Stomach (tissue), 19 donors: ENCODE measurements at places on chromosomes 1 and 21. TPM values are rescaled to one million over a fixed set of nuclear protein-coding genes. Genes with fewer than 3 reads are reported as not detected.

Gene PCAT6
- total RNA-seq: not detected

Gene ITLN2
- total RNA-seq: 4.2 TPM

DNA sequence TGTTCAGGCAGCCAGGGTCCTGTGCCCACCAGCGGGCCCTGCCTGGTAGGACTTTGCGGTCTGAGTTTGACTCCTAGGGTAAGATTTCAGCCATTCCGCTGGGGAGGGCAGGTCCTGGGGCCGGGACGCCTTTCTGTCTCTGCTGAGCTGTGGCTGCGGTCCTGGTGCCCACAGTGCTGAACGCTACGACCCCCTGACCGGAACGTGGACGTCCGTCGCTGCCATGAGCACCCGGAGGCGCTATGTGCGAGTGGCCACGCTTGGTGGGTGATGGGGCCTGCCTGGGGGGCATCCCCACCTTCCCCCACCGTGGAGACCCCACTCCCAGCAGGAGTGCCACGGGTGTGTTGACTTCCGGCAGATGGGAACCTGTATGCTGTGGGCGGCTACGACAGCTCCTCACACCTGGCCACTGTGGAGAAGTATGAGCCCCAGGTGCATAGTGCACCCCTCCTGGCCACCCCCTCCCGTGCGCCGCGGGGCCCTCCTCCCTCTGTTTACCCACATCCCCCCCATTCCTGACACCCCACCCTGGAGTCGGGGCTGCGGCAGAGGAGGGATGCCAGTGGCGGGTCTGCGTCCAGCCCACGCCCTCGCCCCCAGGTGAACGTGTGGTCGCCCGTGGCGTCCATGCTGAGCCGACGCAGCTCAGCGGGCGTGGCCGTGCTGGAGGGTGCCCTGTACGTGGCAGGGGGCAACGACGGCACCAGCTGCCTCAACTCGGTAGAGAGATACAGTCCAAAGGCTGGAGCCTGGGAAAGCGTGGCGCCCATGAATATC, 2.3 kb upstream of the PLEKHN1 start:
- no peak for DNase-seq

- peak; percentile 39 for DNase-seq
These were observed 382 bp downstream of the TRMT1L start for GRCh38 chr1:185156288-185156853.

- DNase-seq: peak; percentile 28
These were observed 30.3 kb downstream of the PTPRC start for GRCh38 chr1:198669023-198669698.

Gene PADI2
- total RNA-seq: 3.7 TPM

Gene NHLH1
- not detected for total RNA-seq

DNA sequence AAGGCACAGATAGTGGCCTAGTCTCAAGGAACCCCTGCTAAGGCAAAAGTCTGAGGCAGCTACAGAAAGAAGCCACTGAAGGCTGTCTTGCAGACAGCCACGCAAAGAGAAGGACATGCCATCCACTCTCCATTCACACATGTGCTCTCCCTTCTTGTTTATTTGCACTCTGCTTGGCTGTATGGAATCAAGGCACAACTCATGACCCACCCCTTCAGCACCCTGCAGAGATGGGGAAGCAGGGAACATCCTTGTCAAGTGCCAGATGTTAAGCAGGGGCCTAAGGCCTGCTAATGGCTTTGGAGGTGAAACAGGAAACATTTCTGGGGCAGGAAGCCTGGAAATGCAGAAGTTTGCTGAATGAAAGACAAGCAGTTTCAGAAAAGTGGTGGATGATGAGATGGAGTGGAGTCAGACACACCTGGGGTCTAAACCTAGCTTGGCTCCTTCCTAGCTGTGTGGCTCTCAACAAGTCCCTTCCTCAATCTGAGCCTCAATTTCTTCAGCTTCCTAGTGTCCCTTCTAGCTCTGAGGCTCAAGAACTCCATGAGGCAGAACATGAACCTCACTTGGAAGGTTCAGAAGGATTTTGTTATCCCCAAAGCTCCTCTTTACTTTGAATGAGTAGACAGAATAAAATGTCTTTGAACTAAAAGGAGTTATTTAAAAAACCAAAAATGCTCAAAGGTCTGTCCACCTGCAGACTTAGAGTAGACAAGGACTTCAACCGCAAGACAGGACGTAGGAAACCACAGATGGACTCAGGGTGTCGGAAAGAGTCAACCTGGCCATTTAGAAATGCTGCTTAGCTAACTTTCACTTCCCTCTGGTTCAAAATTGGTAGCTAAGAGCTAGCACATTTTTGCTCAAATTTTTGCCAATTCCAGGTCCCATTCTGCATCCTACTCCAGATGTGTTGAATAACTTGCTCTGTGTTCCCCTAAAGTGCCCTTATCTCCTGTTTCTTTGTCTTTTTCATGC, 283.1 kb downstream of the PLPP3 start:
- no peak for DNase-seq

GRCh38 chr1:3466366-3467075, 12.1 kb downstream of the ARHGEF16 start:
- DNase-seq: no peak

GRCh38 chr1:159897962-159898361, 2.0 kb downstream of the CFAP45 start:
- no peak for DNase-seq

Gene OPRD1
- not detected for total RNA-seq

- DNase-seq: no peak
These were observed 51.5 kb upstream of the LRIF1 start for GRCh38 chr1:111015222-111015621.

GRCh38 chr1:116521186-116521585, 49.6 kb downstream of the CD58 start:
- DNase-seq: no peak

Gene ESRRG
- total RNA-seq: 0.29 TPM

Gene SRGAP2B
- 18.3 TPM for total RNA-seq

Gene TAL1
- 4.5 TPM for total RNA-seq

DNA sequence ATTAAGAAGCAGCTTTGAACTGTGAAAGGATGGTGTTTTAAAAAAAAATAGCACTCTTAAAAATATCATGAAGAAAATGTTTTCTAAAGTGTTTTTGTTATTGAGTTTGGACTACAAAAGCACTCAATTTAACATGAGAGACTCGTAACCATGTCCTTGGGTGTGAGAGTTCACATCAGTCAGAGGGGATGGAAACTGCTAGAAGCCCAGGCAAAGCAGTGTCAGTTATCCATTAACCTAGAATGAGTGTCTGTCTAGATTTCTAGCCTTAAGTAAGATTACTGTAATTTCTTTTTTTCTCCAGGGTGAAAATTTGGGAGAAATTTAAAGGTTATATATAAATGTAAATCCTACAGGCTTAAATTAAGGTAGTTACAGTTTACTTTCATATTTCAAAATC, 31.7 kb downstream of the SLC5A9 start:
- no peak for DNase-seq

- DNase-seq: no peak
These were observed 136.2 kb upstream of the DUSP10 start for GRCh38 chr1:221878134-221878533.

GRCh38 chr1:211247921-211248320, 11.2 kb upstream of the RCOR3 start:
- peak; percentile 50 for DNase-seq

Gene GBP6
- total RNA-seq: not detected

DNA sequence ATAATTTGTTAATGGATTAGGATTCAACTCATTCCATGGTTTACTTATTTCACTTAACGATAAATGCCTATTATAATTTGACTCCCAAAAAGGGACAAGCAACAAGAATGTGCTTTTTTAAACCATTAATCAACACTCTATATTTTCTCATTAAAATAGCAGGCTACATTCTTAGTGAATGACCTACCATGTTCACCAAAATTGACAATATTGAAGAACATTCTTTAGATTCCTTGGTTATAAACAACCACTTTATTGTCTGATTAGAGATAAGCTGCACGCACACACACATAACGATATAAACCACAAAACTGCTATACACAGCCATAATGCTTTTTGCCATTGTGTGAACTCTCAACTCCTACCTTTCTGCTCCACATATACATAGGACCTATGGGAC, 75.4 kb upstream of the LRRC7 start:
- DNase-seq: no peak

DNA sequence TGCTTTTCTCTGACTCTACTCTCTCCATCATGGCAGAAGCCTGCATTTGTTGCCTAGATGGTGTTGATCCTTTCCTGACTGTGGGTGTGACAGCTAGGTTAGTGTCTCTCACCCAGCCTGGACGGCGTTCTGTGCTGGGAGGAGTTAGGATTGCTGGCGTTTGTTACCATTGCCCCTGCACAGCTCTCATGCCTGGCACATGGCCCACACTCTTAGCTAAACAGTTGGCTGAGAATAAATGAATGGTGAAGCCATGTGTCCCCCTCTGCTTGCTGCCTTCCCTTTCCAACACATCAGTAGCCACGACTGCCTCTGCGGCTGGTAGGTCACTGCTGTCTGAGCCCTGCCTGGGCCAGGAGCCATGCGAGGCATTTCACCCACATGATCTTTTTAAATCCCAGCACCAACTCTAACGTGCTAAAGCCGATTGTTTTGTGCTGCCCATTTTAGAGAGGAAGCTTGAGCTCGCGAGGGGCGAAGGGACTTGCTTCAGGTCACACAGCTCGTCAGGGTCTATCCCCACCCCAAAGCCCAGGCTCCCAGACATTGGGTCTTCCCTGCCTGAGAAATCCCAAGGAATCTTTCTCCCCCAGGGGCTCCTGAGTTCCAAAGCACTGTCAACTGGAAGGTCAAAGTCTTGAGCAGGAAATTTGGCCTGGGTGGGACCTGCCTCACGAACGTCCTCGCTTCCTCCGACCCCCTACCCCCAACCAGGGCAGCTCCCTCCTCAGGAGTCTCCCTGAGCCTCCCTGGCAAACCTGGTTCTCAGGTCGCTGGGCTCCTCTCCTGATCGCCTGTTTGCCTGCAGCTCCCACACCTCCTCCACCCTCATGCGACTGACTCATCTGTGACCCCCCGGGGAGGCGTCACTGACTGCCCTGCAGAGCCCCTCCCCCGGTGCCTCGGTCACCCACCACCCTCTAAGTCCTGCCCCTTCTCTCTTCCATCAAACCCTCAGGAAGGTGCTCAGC, 271.7 kb upstream of the C1orf174 start:
- DNase-seq: peak; percentile 30

DNA sequence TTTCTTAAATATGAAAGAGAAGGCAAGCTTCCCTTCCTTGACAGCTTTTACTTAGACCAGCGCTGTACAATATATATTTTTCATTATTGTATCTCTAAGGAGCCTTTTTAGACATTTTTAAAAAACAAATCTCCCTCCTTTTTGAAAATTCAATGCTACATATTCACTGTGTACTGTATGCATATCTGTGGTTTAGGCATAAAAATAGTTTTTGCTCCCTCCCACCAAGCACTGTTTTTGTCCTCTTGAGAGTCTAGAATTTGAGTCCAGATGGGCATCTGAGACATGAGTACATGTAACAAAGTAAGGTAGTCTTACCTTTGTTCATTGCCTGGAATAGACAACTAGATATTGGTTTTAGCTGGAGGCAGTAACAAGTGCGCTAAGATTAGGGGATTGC, 488.5 kb upstream of the RUNX1 start:
- DNase-seq: no peak

GRCh38 chr1:19759740-19760089, 40.0 kb downstream of the TMCO4 start:
- DNase-seq: no peak

Gene NR1I3
- total RNA-seq: not detected

Gene IGSF21
- total RNA-seq: 1.2 TPM

DNA sequence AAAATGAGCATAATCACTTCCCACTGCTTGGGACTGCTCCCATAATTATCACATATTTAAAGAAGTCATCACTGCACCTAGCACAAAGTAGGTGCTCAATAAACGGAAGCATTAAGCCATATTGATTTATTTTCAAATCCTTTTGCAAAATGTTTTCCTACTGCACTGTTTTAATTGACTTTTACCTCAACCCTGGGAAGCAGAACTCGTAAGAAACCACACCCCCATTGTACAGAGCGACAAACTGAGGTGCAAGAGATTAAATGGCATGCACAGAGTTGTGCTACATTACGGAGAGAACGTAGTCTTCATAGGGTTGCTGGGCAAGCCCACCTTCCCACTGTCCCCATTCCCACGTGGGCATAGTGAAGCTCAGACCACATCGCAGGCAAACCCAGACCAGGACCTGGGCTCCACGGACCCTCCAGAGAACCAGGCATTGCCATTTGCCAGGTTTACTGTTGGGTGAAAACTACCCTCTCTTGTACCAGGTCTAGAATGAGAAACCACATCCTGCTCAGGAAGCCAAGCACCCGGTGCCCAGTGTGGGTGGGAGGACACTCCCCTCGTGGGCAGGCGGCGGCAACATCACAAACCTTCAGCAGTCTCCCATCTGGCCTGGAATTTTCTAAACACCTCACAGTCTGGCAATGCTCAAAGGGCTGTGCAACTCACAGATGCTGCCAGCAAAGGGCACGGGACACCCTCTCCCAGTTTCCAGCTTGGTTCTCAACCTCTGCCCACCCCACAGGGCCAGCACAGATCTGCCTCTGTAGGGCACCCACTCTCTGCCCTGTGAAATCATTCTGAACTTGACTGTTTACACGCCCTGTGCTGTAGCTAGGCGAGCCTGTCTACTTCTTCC, 8.2 kb downstream of the IFFO2 start:
- no peak for DNase-seq

Gene DENND1B
- total RNA-seq: 435 TPM

DNA sequence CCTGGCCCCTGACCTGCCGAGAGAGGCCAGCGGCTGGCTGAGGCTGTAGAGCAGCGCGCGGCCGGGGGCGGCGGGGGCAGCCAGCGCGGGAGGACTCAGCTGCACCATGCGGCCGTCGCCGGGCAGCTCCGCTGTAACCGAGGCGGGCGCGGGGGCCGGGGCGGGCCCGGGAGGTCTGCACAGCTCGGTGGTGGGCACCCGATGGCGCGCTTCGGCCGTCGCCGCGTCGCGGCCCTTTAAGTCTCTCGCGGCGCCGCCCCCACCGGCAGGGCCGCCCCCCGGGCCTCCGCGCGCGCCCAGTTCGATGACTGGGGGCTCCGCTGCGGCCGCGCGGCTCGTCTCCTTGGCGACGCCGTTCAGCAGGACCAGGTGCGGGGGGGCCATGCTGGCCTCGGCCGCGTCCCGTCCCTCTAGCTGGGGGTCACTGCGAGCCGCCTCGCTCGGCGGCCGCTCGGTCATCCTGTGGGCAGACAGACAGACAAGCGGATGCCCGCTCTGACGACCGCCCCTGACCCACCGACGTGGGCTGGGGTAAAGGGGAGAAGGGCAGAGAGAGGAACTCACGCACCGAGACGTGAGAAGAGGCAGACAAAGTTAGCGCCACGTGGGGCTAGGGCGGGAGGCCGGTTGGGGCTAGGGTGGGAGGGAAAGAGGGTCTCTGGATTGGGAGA, 6.5 kb downstream of the TAL1 start:
- peak; percentile 51 for DNase-seq

DNA sequence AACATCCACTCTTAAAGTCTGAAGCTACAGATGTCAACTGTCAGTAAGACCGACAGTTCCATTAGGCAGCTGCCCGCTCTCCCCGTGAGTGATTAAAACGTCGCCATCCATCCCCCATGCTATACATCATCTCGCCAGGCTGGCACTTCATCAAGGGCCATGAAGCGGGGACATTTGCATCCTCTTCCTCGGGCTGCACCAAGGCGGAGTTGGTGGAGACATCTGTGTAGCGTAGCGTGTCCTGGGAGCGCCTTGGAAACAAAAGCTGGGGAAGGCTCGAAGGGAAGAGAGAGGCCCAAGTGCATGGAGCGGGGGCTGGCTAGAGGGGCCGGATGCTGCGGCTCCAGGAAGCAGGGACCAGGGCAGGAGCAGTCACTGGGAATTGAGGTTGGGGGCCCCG, 250.1 kb downstream of the KAZN start:
- DNase-seq: no peak

Gene FCAMR
- total RNA-seq: 0.58 TPM

Gene CKS1B
- 4.7 TPM for total RNA-seq
